ENCODE measurements at places on chromosomes 6 and 20.
A peak's percentile ranks its signal among the peaks of the same experiment; 100 is the strongest.

- peak; percentile 80 for DNase-seq
These were observed 8.9 kb downstream of the BPIFB1 start for GRCh38 chr20:33291830-33292355.

GRCh38 chr20:3472105-3472504 is 1.3 kb downstream of the ATRN start:
- DNase-seq = no peak

DNA sequence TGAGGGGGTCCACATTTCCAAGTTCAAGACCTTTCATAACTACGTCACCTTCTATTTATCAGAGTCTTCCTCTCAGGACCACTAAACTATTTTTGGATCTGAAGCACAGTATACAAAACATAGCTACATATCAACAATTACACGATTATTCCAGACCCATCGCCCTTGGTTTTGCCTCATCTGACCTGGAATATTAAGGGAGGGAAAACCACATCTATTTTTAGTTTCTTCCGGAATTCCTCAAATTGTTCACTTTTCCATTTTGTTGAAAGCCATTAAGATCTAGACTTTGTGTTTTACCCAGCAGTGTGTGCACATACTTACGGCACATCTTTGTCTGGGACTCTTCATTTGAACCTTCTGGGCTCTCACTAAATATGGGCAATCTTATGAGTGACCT is 12.0 kb upstream of the ADGRF5 start:
- no peak for DNase-seq

DNA sequence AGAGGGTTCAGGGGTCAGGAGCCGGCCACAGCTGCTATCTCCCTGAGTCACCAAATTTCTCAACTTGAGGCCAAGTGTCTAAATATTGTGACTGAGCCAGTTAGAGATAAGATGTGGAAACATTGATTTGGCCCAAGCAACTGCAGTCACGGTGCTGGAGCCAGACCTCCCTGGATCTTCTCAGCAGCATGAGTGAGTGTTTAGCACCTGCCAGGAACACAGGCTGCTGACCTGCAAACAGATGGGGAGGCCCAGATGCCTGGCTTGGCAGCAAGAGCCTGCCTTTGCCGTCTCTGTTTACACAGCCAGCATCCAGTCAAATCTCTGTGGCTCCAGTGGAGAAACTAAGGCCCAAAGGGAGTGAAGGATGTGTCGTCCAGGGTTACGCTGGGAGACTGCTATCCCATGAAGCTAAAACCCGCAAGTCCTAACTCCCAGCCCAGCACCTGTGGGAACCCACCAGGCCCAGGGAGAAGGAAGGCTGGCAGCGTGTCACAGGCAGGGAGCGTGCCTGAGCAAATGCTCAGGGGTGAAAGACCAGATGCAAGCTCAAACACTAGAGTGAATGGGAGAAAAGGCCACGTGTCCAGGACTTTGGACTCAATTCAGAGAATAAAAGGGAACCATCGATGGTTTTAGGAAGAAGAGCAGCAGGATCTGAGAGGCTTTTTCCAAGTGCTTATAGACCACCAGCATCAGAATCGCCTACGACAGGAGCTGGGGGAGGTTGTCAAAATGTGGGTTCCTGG is 15.9 kb upstream of the PTGIS start:
- no peak for DNase-seq

DNA sequence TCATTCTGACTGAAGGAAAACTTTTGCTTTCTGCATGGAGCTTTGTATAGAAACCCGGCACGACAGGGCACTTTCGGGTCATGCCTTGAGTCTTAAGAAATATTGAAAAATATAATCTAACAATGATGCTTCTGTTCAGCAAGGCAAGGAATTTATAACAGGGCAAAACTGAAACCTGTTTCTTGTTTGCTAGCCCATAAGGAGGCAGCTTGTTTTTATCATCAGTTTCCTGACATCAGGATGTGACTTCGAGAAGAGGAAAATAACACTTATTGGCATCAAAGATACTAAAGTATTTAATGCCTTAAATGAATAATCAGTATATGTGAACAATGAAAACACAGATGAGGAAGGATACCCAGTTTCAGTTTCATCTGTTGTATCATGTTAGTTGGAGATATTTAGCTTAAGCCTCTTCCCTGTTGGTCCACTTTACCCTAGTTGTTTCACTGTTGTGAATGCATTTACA is 146.5 kb downstream of the CDKAL1 start:
- DNase-seq = no peak

DNA sequence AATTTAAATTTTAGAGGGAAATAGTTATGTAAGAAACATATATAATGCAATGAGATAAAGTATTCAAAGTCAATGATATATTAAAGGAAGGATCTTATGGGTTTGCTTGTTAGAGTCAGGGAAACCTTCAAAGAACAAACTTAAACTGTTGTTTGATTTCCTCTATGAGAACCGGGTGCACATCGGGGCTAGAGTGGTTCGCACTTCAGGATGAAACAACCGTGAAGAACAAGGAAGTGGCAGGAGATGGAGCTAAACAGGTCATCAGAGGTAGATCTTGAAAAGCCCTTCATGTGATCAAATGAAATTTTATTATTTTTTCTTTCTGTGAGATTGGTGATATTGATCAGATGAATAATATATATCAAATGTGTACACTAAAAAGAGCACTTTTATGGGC is 951.9 kb upstream of the FLRT3 start:
- no peak for DNase-seq

DNA sequence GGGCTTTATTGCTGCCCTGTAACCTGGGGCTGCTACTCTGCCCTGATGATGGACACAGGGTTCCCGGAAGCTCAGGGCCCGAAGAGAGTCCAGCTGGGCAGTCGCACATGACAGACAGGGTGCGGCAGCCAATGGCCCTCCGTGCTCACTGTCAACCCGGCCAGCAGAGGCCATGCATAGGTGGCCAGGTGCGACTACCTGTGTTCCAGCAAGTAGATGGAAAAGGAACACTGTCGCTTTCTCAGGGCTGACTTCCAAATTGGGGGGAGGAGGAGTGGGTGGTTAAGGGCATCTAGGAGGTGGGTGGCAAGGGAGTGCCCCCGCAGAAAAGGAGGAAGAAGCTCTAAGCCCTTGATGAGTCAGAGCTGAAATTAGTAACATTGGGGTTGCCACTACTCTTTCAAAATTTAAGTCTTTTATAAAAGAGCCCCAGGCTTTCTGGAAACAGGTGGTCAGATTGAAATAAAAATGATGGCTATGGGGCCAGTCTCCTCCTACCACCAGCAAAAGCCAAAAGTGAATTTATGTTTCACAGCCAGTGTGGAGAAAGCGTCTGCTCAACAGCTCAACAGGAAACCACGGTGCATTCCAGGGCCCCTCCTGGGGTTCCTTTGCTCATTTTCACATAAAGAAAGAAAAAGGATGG is 2.3 kb upstream of the RAMACL start:
- DNase-seq = no peak

DNA sequence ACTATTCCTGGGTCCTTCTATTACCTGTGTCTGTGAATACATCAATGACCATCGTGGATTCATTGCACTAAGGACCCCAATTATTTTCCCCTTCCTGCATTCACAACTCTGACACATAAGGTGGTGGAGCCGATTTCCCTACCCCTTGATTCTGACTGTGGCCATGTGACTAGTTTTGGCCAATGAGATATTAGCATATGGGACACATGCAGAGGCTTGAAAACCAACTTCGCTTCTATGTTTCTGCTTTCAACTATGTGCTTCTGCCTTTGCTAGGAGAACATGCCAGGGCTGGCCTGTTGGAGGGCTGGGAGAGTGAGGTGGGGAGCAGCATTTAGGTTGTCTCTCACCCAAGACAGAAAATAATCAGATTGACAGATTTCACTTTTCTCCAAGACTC is 483.1 kb upstream of the JAG1 start:
- DNase-seq = no peak

DNA sequence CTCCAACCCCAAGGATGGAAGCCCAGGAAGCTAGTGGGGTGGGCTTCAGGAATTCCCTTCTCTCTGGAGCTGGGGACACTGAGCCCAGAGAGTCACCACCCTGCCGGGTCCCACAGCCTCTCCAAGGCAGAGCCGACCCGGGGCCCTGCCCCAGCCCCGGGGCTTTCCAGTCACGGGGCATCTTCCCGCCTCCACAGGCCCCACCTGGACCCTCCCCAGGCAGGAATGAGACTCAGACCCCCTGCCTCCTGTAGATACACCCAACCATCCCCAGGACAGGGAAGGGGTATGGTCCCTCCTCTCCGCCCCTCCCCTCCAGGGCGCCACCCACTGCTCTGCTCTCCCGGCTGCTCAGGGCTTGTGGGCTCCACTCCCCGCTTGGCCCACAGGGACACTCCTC is 53.3 kb downstream of the GRM4 start:
- no peak for DNase-seq
